ENCODE measurements at places on chromosomes 13 and 19.

DNA sequence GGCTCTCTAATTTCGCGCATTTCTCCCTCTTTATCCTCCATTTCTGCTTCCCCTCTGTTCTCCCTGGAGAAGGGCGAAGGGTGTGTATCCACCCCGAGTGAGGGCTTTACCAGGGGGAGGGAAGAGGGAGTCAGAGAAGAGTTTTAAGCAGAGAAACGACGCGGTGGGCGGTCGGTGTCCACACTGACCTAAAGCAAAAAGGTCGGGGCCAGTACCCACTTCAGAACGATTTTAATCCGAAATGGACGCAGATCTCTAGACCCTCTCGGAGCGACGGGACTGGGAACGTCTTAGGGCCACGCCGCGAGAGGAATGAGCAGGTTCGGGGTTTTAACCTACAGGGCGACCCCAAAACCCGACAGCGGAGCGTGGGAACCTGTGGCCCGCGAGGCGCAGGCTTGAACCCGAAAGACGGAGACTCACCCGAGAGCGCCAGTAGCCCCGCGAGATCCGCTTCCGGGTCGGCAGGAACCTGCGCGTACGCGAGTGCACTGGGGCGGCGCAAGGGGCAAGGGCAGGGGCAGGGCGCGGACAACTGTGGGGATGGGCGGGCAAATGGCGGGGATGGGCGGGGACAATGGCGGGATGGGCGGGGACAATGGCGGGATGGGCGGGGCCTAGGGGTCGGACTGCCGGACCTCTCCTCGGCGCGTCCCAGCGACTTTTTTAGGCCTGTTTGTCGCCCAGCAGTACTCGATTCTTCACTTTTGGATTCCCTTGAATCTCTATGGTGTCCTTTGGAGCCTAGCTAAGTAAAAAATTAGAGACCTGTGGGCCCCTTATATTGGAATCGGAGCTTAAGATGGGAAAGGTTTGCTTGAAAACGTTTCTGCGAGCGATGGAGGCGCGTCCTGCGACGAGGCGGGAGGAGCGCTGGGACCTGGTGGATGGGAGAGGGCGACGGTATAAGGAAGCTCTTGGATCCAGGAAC lies at the start of gene ZNF677:
TSS of gene ZNF677 (minus strand) at position 463 of the 931 bp plus-strand sequence. CDS start 3,323 bp downstream, outside the sequence.
- peak; percentile 82 for DNase-seq

DNA sequence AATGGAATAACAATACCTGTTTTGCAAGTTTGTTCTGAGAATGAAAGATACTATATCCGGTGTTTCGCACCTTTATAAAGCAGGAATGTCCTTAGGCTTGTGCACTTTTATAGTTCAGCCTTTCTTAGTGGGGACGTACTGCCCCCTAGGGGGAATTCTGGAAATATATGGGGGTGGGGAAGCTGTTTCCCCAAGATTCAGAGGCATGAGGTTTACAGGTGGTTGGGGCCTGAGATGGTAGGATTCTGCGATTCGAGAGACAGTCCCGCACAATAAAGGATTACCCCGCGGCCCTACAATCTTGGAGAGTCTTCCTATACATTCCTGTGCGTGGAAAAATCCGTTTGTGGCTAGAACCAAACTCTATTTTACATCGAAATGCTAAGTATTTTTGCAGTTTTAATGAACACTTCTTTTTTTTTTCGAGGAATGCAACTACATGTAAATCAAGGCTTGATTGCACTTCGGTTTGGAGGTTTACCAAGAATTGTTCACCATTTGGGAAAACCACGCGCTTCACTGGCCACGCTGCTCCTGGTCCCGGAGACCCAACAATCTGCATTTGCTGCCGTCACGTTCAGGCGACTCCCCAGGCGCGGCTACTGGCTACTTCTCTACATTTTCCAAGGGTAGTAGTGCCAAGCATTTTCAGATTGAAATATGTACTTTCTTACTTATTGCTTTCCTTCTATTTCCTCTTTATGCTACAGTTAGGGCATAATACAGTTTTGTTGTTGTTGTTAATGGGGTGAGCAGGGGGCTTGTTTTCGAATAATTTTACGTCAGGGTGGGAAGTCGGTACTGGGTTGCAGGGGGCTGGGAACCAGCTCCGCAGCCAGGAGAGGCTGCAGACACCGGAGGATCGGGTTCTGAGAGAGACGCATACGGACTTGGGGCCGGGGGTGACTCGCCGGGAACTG lies 830 bp downstream of the NEK5 start:
- DNase-seq, result peak; percentile 44

GRCh38 chr19:4516939-4517300 lies 1.4 kb downstream of the PLIN4 start:
- DNase-seq, result no peak

DNA sequence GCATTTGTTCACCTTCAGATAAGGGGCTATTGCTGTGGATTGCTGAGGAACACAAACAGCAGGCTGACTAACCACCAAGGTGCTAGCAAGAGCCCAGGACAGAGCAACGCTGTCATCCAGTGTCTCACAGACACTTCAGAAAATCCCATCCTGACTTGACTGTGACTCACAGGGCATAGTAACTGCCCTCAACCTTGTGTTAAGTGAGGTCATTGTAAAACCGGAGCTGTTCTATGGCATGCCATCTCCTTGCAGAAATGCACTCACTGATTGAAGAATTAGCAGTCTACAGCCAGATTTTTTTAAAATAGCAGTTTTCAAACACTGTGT lies 51.1 kb downstream of the TNFRSF19 start:
- DNase-seq, result peak; percentile 4

GRCh38 chr13:99972190-99972731 lies 694 bp upstream of the ZIC5 start:
- DNase-seq, result no peak

GRCh38 chr19:41263042-41263849 lies 926 bp upstream of the HNRNPUL1 start:
- peak; percentile 85 for DNase-seq
